ENCODE measurements at places on chromosomes 3 and 15.

- H3K27me3 ChIP-seq = no peaks in the 10 kb centered on the region
- no peak overlapping the region for H3K27ac ChIP-seq
- DNase-seq = no peak
- H3K36me3 ChIP-seq = no peaks in the 10 kb centered on the region
Measured at GRCh38 chr3:166291186-166291955, 454.1 kb upstream of the BCHE start.

DNA sequence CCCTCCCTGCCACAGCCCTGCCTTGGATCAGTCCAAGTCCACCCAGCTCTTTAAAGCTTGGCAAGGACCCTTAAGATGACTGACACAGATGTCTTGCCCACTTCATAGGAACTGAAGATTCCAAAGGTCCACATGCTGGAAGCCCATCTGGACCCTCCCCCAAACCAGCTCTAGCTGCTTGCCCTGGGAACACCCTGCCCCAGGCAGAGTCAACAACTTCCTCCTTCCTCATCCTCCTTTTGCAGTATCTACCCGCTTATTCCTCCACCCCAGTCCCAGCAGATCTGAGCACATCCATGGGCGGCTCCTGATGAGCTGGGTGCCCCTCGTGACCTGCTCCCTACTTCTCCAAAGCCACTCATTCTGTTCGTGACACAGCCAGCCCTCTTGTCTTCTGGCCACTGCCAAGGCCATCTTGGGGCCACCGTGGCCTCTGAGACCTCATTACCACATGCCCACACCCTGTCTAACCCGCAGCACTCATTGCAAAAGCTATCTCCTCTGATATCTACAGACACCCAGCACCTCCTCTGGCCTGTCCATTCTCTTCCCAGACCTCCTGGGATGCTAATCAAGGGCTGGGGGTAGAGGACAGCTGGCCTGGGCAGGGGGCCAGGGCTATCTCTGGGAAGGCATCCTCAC is 2.0 kb upstream of the PFKFB4 start:
- H3K27me3 ChIP-seq = no peaks in the 10 kb centered on the region
- H3K27ac ChIP-seq = no peak overlapping the region
- DNase-seq = no peak
- peaks cover 2% of the 10 kb centered on the region for H3K36me3 ChIP-seq
- H3K4me1 ChIP-seq = peaks cover 18% of the 10 kb centered on the region
- no peak overlapping the region for H3K4me3 ChIP-seq

- H3K4me3 ChIP-seq = no peak overlapping the region
- H3K27ac ChIP-seq = no peak overlapping the region
- no peaks in the 10 kb centered on the region for H3K4me1 ChIP-seq
- no peak for DNase-seq
Measured at GRCh38 chr15:27741226-27741860, 357.8 kb downstream of the OCA2 start.

DNA sequence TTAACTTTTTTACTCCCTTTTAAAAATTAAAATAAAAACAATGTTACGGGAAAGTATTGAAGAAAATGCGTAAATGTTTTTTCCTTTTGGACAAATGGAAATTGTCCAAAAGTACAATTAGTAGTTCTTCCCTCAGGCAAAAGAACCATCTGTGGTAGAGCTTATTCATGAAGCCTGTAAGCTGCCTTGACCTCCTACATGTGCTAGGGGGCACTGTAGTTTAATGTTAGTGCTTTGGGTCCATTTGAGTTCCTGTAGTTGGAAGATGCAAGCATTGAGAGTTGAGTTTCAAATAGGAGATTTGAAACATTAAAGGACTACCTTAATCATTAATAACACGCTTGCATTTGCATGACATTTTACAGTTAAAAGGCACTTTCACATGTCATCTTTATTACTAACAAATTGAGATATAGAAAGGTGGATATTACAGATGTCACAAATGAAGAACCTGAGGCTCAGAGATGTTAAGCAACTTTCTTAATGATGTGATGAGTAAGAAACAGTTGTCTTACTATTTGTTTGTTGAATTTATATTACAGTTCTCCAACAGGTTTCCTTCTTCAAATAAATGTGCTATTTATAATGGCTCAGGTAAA is 1.8 kb upstream of the ZNF385D start:
- no peak overlapping the region for H3K27ac ChIP-seq
- no peaks in the 10 kb centered on the region for H3K4me1 ChIP-seq
- no peaks in the 10 kb centered on the region for H3K36me3 ChIP-seq
- DNase-seq = no peak
- peaks cover 10% of the 10 kb centered on the region for H3K27me3 ChIP-seq
- no peak overlapping the region for H3K4me3 ChIP-seq

DNA sequence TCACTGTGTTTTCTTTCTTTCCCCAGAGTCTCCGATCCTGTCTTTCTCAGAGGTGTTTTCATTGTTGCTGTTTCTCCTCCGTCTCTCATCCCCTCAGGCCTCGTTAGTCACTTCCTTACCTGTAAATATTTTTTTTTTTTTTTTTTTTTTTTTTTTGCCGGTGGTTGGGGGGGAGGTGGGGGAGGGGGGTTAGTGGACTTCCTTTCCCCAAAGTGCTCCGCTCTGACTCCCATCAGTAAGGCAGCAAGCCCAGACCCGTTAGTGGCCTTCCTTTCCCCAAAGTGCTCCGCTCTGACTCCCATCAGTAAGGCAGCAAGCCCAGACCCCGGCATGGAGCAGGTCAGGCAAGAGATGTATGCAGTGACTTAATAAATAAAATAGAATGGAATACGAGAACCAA is 97.1 kb upstream of the TNFAIP8L3 start:
- DNase-seq = no peak
- no peak overlapping the region for H3K4me3 ChIP-seq
- H3K36me3 ChIP-seq = no peaks in the 10 kb centered on the region
- H3K27ac ChIP-seq = no peak overlapping the region
- H3K4me1 ChIP-seq = peaks cover 3% of the 10 kb centered on the region
- H3K27me3 ChIP-seq = peaks cover 34% of the 10 kb centered on the region

- H3K27ac ChIP-seq = peak overlapping the region; percentile 81
Measured at GRCh38 chr15:40942337-40942854, 10.9 kb upstream of the CHAC1 start.

DNA sequence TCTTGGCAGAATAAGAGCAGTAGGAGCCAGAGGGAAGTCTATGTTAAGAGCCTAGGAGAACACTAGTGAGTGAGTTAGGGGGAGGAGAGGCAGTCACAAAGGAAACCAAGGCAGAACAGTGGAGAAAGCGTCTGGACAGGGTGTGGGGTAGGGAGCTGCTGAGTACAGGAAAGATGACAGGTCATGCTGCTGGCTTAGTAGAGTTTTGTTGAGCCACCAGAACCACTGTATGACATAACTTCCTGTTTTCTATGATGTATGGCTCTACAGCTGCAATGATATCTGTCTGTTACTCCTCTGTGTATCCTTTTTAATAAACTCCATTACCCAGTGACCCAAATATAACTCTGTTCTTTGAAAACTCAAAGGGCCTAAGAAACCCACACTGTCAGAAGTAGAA is 10.6 kb upstream of the STT3B start:
- H3K4me3 ChIP-seq = no peak overlapping the region
- peak overlapping the region; percentile 30 for H3K27ac ChIP-seq
- H3K4me1 ChIP-seq = peaks cover 20% of the 10 kb centered on the region
- DNase-seq = no peak

- DNase-seq = no peak
- peaks cover 90% of the 10 kb centered on the region for H3K36me3 ChIP-seq
- peaks cover 62% of the 10 kb centered on the region for H3K4me1 ChIP-seq
- H3K27me3 ChIP-seq = no peaks in the 10 kb centered on the region
- peak overlapping the region; percentile 99 for H3K4me3 ChIP-seq
Measured at GRCh38 chr15:92904722-92905571, 4.8 kb downstream of the CHD2 start.

DNA sequence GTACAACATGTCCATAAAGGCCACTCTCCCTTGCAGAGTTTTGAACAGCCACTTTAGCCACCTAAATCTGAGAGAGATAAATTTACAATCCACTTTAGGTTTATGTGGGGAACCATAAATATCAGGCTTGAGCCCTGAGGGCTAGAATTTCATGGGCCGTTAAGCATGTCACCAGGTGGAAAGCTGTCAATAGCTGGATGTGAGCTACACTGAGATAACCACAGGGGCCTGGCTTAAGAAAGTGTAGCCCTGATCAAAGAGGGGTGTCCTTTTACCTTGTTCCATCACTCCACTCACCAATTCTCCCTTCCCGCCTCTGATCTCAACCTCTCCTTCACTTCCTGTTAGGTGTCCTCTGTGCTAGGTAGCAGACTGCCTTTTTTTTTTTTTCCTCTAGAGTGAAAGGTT is 172.8 kb upstream of the ICE2 start:
- H3K4me3 ChIP-seq = no peak overlapping the region
- DNase-seq = no peak
- peaks cover 59% of the 10 kb centered on the region for H3K4me1 ChIP-seq
- H3K36me3 ChIP-seq = no peaks in the 10 kb centered on the region
- no peaks in the 10 kb centered on the region for H3K27me3 ChIP-seq
- no peak overlapping the region for H3K27ac ChIP-seq

DNA sequence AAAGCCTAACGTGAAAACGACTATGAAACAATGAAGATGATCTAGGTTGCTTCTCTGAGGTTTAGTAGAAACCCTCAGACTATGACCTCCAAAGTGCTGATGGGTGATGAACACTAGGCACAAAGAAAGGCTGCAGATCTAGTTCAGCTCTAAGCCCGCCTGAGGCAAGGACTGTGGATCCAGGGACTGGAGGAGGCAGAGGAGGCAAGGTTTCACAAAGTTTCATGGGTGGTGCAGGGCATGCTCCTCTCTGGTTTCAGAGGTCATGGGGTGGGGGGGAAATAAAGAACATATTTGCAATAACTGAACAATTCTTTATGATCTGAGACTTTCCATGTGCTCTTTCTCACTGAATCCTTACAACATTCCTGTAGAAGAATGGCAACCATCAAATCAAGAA is 679.2 kb downstream of the NTRK3 start:
- H3K27me3 ChIP-seq = no peaks in the 10 kb centered on the region
- H3K27ac ChIP-seq = no peak overlapping the region
- DNase-seq = no peak
- H3K4me1 ChIP-seq = no peaks in the 10 kb centered on the region

DNA sequence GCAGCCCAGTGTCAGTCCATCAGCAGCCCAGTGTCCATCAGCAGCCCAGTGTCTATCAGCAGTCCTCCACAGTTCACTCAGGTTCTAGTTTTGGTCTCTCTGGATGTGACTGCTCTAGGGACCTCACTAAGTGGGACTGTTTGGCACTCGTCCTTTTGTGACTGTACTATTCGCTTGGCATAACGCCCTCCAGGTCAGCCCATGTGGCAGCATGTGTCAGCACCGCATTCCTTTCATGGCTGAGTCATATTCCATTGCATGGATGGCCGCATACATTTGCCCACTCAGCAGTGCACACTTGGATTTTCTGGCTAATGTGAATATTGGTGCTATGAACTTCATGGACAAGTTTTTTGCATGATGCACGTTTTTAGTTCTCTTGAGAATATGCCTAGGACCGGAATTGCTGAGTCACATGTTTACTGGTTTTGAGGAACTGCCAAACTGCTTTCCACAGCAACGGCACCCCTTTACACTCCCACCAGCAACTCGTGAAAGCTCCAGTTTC is 16.4 kb downstream of the CHST13 start:
- H3K4me3 ChIP-seq = no peak overlapping the region
- H3K27me3 ChIP-seq = peaks cover 16% of the 10 kb centered on the region
- H3K27ac ChIP-seq = peak overlapping the region; percentile 22
- H3K4me1 ChIP-seq = peaks cover 2% of the 10 kb centered on the region
- H3K36me3 ChIP-seq = no peaks in the 10 kb centered on the region

- peaks cover 1% of the 10 kb centered on the region for H3K4me1 ChIP-seq
- DNase-seq = no peak
- H3K27me3 ChIP-seq = peaks cover 57% of the 10 kb centered on the region
- H3K4me3 ChIP-seq = no peak overlapping the region
- no peak overlapping the region for H3K27ac ChIP-seq
- no peaks in the 10 kb centered on the region for H3K36me3 ChIP-seq
Measured at GRCh38 chr3:123444744-123445143, 4.1 kb downstream of the ADCY5 start.

GRCh38 chr3:150887031-150887430 is 18.2 kb downstream of the MINDY4B start:
- H3K27me3 ChIP-seq = peaks cover 30% of the 10 kb centered on the region
- no peaks in the 10 kb centered on the region for H3K36me3 ChIP-seq
- H3K27ac ChIP-seq = no peak overlapping the region
- no peak for DNase-seq
- H3K4me3 ChIP-seq = no peak overlapping the region

GRCh38 chr3:169250000-169250399 is 413.5 kb downstream of the MECOM start:
- no peak overlapping the region for H3K27ac ChIP-seq
- no peaks in the 10 kb centered on the region for H3K36me3 ChIP-seq
- no peaks in the 10 kb centered on the region for H3K27me3 ChIP-seq
- no peak overlapping the region for H3K4me3 ChIP-seq

DNA sequence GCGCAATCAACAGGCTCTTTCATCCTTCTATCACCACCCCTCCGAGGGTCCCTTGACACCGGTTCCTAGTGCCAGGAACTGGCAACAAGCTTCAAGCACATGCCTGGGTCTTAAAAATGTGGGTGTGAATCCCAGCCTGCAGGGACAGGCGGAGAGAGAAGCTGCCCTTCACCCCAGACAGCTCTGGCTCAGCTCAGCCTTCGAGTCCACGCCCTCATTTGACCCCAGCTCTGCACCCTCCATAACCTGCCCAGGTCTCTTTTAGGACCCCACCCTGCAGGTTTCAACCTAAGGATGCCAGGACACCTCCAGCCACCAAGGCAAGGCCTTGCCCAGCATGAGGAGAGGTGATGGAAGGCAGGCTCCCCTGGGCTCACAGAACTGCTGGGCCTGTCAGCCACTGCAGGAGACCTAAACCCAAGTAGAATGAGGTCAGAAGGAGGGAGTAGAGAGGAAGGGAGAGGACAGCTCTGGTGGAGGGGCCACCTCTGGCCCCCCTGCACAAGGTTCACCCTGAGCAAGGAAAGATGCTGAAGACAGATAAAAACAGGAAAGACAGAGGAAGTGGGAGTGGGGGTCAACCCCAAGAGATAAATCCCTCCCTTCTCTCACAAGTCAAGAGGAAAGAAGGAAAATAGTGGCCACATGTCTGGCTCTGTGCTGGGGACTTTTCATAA is 2.6 kb upstream of the LOXL1 start:
- H3K4me3 ChIP-seq = peak overlapping the region; percentile 34
- peaks cover 57% of the 10 kb centered on the region for H3K4me1 ChIP-seq
- no peaks in the 10 kb centered on the region for H3K27me3 ChIP-seq
- H3K36me3 ChIP-seq = peaks cover 12% of the 10 kb centered on the region
- peak overlapping the region; percentile 93 for H3K27ac ChIP-seq
- no peak for DNase-seq

DNA sequence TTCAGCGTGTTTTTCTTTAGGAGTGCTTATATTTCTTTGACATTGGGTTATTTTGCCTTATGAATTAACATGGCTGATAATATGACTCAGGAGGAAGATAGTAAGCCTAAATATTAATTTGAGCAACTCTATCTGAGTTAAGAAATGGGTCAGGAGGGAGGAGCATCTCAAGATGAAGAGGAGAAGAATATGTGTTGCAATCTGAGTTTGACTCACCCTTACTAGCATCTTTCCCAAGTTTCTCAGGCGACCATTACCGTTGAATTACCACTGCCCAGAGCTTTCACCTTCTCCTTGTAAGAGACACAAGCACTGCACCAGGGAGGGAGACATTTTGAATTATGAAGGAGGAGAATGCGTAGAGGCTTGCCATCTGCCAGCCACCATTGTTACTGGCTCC is 138.3 kb upstream of the MYRIP start:
- H3K27me3 ChIP-seq = peaks cover 3% of the 10 kb centered on the region
- H3K27ac ChIP-seq = no peak overlapping the region
- H3K36me3 ChIP-seq = no peaks in the 10 kb centered on the region
- H3K4me1 ChIP-seq = no peaks in the 10 kb centered on the region
- H3K4me3 ChIP-seq = no peak overlapping the region

GRCh38 chr3:71214797-71215196 is 368.7 kb downstream of the FOXP1 start:
- DNase-seq = no peak
- no peaks in the 10 kb centered on the region for H3K27me3 ChIP-seq
- no peak overlapping the region for H3K27ac ChIP-seq
- peaks cover 85% of the 10 kb centered on the region for H3K4me1 ChIP-seq

Measured in activated T-cell treated with anti-CD3 and anti-CD28 coated beads, Interleukin-2, amount 50 U/mL, for 24 hours (primary cell).